ENCODE measurements at places on chromosomes 4 and X. TPM values are rescaled to one million over a fixed set of nuclear protein-coding genes. Genes with fewer than 3 reads are reported as not detected.

DNA sequence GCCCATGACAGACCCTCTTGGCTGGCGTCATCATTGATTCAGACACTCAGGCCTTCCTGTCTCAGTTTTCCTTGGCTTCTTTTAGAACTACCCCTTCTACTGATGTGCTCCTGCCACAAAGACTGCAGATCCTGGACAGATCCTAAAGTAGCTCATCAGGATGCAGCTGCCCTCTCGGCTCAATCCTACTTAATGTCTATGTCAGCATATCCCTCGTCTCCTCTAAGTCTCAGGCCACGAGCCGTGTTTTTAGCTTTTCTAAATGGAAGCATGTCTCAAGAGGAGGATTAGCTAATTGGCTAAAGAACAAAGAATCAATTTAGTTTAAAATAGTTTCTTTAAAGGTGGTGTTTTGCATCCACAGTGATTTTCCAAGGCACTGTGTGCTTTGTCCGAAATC lies 447.7 kb downstream of the STIM2 start:
- no peak for DNase-seq

The SASH3 gene
- not detected for total RNA-seq

DNA sequence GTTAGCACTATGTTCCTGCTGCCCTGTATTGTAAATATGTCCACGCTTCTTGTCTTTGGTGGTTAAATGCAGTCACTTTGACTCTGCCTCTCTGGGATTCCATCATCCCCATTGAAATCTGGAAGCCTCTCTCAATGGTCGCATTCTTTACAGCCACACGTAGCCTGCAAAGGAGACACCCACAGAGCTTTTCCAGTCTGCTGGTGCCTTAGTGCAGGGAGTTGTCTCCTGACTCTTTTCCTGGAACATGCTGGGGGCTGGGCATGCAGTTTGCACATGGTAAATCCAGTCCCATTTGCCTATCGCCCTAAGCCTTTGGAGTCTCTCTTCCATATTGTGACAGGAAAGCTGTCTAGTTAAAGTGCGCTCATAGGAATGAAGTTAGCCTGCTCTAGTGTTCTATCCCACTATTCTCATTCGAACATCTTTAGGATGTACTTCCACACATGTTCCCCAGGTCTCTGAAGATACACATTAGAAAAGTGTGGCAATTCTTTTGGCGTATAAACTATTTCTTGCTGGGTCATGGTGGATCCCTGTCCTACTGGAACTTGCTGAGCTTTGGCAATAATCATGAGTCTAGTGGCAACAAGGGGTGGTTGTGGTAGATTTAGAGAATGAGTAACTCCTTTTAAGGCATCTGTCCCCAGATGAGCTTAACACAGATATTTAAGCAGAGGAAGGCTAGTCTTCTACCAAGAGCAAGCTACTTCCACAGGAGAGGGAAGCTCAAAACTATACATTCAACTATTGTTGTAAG lies 33.7 kb downstream of the COQ2 start:
- DNase-seq = no peak

- no peak for DNase-seq
Observed at GRCh38 chrX:109629310-109629709, 4.3 kb upstream of the KCNE5 start.

The DMRTC1B gene
- total RNA-seq = not detected

- no peak for DNase-seq
Observed at GRCh38 chr4:111812114-111812513, 333.1 kb upstream of the FAM241A start.

DNA sequence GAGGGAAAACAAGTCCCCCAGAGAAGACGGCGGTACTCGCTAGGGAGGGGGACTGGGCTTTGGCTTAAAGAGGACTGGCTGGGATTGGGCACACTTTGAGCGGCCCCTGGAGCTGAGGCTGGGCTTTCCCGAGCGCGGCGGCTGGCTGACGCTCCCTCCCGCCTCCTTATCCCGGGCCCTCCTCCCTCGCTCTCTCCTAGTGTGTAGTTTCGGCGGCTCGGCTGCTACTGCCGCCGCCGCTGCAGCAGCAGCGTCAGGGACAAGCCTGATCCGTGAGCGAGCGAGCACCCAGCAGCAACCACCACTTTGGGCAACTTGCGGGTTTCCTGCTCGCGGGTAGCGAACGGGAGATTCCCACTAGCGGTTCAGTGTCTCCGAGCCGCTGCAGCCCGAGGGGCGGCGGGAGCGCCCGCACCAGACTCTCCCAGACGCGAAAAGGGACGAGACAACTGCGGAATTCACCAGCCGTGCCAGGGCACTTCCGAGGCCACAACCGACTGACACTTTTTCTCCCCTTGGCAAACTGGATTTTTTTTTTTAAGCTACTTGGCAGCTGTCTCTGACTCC lies 632 bp upstream of the PCDH7 start:
- peak; percentile 21 for DNase-seq

- DNase-seq = no peak
Observed at GRCh38 chr4:186749611-186750281, 26.1 kb upstream of the FAT1 start.

The PCSK1N gene
- 28.7 TPM for total RNA-seq

DNA sequence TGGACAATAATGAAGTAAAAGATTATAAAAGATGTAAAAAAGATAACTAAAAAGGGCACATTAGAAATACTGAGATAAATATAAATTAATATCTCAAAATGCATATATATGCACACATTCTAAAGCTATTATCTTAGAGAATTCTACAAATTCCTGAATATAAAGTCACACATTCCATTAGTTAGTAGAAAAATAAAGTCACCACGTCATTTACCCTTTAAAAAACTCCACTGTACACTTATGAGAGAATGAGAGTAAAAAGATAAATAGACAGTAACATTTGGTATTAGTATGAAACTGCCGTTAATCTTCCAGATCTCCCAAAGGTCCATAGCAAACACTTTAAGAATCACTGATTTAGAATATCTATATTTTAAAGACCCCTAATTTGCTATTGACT lies 67.2 kb upstream of the IL15 start:
- no peak for DNase-seq

The DMRTC1 gene
- total RNA-seq = not detected

- DNase-seq = peak; percentile 32
Observed at GRCh38 chrX:357693-358471, 28.8 kb downstream of the PPP2R3B start.

The FGFR3 gene
- total RNA-seq = 0.46 TPM

The RIPPLY1 gene
- not detected for total RNA-seq

DNA sequence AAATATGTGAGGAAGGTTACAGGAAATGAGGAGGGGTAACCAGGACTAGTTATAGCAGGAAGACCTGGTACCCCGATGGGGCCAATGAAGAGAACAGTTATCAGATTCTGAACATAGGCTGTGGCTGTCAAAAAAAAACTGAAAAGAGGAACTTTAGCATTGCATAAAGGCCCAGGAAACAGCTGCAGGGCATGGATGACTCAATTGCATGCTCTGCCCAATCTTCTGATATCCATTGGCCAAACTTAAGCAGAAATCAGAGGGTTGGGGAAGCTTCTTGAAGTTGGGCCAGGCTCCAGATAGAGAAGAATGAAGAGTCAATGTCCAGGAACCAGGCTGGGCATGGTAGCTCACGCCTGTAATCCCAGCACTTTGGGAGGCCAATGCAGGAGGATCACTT lies 1222.4 kb upstream of the PRKX start:
- DNase-seq = no peak

DNA sequence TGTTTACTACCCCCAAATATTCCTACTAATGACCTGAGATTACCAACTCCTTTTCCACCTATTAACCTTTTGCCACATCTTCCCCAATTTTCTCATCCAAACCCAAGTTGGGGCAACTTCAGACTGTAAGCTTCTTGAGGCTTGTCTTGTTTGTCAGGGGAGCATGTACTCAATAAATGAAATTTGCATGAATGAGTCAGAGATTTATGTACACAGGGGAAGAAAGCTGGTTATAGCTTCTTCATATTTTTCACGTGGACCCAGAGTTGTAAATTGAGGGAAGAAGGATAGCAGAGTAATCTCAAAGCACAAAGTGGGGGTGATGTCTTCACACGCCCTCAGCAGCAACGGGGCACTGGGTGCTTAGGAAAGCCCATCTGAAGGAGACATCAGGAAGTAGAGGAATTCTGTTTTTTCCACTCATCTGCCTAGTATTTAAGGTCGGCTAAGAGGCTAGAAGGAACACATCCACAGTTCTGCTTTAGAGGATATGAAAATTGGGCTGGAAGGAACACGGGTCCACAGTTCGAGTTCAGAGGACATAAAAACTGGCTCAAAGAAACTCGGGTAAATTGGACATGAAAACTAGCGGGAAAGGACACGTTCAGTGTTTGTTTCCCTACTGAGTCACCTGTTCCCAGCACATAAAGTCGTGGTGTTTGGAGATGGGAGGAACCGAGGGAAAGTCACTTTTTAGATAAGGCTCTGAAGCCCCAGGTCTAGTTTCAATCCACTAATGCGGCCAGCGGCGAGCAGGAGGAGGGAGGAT lies 696 bp upstream of the CA5B start:
- DNase-seq = no peak

DNA sequence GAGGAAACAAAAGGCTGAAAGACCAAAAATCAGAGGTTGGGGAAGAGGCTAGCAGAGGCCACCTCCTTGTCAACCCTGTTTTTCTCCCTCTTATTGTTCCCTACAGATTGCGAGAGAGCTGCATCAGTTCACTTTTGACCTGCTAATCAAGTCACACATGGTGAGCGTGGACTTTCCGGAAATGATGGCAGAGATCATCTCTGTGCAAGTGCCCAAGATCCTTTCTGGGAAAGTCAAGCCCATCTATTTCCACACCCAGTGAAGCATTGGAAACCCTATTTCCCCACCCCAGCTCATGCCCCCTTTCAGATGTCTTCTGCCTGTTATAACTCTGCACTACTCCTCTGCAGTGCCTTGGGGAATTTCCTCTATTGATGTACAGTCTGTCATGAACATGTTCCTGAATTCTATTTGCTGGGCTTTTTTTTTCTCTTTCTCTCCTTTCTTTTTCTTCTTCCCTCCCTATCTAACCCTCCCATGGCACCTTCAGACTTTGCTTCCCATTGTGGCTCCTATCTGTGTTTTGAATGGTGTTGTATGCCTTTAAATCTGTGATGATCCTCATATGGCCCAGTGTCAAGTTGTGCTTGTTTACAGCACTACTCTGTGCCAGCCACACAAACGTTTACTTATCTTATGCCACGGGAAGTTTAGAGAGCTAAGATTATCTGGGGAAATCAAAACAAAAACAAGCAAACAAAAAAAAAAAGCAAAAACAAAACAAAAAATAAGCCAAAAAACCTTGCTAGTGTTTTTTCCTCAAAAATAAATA lies 179.9 kb downstream of the AR start:
- no peak for DNase-seq

DNA sequence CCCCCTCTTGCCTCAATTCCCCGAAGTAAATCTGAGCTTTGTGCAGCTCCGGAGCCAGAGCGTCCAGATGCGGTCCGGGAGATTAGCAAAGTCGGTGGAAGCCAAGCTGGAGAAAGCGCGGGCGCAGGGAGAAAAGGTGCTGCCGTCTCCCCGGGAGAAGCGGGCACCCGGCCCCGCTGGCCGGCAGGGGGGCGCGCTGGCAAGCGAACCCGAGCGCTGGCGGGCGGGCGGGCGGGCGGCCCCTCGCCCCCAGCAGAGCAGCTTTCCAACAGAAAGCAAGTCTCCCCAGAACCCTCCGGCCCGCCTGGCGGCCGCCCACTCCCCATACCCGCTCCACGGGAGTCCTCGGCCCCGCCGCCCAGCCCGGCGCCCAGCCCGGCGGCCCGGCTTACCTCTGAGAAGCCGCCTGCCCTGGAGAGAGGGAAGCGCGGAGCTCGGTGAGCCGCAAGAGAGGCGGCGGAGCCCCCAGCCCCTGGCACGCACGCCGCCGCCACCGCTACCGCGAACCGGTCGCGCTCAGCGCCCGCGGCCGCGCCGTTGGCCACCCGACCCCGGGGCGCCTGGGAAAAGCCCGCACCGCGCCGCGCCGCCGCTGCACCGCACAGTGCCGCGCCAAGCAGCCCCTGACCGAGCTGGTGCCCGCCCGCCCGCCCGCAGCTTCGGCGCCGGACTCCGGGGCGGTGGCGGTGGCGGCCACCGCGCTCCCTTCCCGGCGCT lies 529 bp upstream of the CITED1 start:
- DNase-seq = peak; percentile 30

- DNase-seq = peak; percentile 57
Observed at GRCh38 chrX:104098151-104098808, 14.0 kb upstream of the ZCCHC18 start.

The BCLAF3 gene
- total RNA-seq = 10.3 TPM

DNA sequence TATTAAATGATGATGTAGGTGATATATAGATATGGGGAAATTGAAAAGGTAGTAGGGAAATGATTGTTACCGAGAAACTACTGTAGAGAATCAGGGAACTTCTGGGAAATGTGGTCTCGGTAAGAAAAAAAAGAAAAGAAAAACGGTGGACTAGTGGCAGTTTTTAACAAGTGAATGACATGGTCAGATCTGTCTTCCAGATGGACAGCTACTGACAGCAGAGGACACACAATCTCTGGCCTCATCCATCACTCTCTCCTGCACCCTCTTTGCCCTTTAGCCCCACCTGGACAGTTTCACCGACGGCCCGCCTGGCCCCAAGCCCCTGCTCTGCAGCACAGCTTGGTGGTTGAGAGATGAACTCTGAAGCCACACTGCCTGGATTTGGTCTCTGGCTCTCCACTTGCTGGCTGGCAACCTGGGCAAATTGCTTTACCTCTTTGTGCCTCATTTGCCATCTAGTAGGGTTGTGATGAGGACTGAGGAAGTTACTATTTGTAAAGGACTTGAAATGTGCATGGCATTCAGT lies 23.4 kb downstream of the RBM47 start:
- no peak for DNase-seq

- DNase-seq = peak; percentile 48
Observed at GRCh38 chr4:4859799-4860599, 534 bp downstream of the MSX1 start.

The GUCY1B1 gene
- total RNA-seq = 3.1 TPM

The CXorf38 gene
- 15.0 TPM for total RNA-seq

The PNMA3 gene
- total RNA-seq = 1.2 TPM

The CENPVL3 gene
- 8.2 TPM for total RNA-seq

GRCh38 chrX:24372021-24372763 lies 11.8 kb downstream of the SUPT20HL1 start:
- DNase-seq = no peak

The FGA gene
- total RNA-seq = not detected

DNA sequence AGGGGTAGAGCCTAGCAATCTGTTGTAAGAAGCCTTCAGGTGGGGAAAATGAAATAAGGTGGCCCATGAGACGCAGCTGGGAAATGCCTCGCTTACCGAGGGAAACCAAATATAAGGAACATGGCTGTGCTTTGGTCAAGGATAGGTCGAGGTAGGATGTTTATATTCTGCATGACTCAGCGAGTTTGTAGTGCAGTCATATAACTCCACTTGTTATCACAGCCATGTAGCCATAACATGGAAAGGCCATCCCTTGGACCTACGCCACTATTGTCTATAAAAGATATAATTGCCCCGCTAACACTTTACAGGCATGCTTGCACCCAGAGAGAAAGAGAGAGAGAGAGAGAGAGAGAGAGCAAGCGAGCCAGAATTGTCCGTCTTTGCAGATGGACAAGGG lies 80.9 kb upstream of the GLRA2 start:
- no peak for DNase-seq

All from Daoy (cell line).